ENCODE measurements at places on chromosomes 5 and 9. TPM values are rescaled to one million over a fixed set of nuclear protein-coding genes. Genes with fewer than 3 reads are reported as not detected.

The PPP1R26 gene
- 8.8 TPM for total RNA-seq

The ENTPD2 gene
- total RNA-seq: 1.1 TPM

GRCh38 chr9:121088576-121088975 is 13.8 kb downstream of the CNTRL start:
- no peak for DNase-seq

DNA sequence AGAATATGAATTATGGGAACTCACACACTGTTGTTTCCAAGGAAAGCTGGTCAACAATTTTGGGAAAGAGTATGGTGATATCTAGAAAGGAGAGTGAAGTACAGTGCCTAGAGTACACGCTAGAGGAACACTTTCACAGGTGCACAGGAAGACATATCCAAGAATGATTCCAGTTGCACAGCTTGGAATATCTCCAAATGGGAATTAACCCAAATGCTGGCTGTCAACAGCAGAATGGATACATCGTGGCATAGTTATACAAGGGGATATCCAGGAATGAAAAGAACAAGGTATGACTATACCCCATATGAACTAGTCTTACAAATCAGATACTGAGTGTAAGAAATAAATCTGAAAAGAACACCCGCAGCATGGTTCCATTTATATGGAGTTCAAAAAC is 231.3 kb downstream of the FSTL4 start:
- no peak for DNase-seq

All from esophagus squamous epithelium (tissue), 5 donors.